ENCODE measurements at places on chromosomes 12 and 14. TPM values are rescaled to one million over a fixed set of nuclear protein-coding genes. Genes with fewer than 3 reads are reported as not detected.

KLHDC1 gene
- total RNA-seq = 0.57 TPM

FAM90A1 gene
- 0.30 TPM for total RNA-seq

PLEKHH1 gene
- total RNA-seq = 2.5 TPM

TM9SF1 gene
- 15.1 TPM for total RNA-seq

FAM181A gene
- total RNA-seq = not detected

FGF23 gene
- not detected for total RNA-seq

GPR132 gene
- total RNA-seq = 11.3 TPM

C14orf132 gene
- 3.2 TPM for total RNA-seq

HVCN1 gene
- total RNA-seq = 2.6 TPM

CAPZA3 gene
- not detected for total RNA-seq

NPAS3 gene
- total RNA-seq = not detected

PSMD9 gene
- 60.6 TPM for total RNA-seq

HOXC12 gene
- total RNA-seq = not detected

EPYC gene
- not detected for total RNA-seq

OVCH1 gene
- not detected for total RNA-seq

CCDC38 gene
- 0.49 TPM for total RNA-seq

KCNC2 gene
- not detected for total RNA-seq

CACNA2D4 gene
- 2.7 TPM for total RNA-seq

PIWIL1 gene
- not detected for total RNA-seq

STXBP6 gene
- total RNA-seq = not detected

CEBPE gene
- 0.43 TPM for total RNA-seq

ACVRL1 gene
- total RNA-seq = not detected

RNASE3 gene
- not detected for total RNA-seq

VWF gene
- total RNA-seq = not detected

TPH2 gene
- not detected for total RNA-seq

SLC25A47 gene
- total RNA-seq = not detected

LMNTD1 gene
- not detected for total RNA-seq

KRT2 gene
- not detected for total RNA-seq

SRRM4 gene
- not detected for total RNA-seq

NPC2 gene
- total RNA-seq = 36.3 TPM

STAC3 gene
- 0.93 TPM for total RNA-seq

GPR68 gene
- 1.3 TPM for total RNA-seq

RNU4-1 gene
- 685 TPM for total RNA-seq

KLRC4 gene
- not detected for total RNA-seq

OS9 gene
- 60.7 TPM for total RNA-seq

KRT80 gene
- not detected for total RNA-seq

ANP32D gene
- total RNA-seq = not detected

MMP14 gene
- 1.3 TPM for total RNA-seq

ZNF219 gene
- 8.3 TPM for total RNA-seq

SLC8A3 gene
- total RNA-seq = 0.52 TPM

TOMM20L gene
- not detected for total RNA-seq

CCDC184 gene
- total RNA-seq = not detected

TRPV4 gene
- not detected for total RNA-seq

HOXC6 gene
- not detected for total RNA-seq
